Neural progenitor cell (in vitro differentiated cells): ENCODE measurements at places on chromosomes 13 and 19.

DNA sequence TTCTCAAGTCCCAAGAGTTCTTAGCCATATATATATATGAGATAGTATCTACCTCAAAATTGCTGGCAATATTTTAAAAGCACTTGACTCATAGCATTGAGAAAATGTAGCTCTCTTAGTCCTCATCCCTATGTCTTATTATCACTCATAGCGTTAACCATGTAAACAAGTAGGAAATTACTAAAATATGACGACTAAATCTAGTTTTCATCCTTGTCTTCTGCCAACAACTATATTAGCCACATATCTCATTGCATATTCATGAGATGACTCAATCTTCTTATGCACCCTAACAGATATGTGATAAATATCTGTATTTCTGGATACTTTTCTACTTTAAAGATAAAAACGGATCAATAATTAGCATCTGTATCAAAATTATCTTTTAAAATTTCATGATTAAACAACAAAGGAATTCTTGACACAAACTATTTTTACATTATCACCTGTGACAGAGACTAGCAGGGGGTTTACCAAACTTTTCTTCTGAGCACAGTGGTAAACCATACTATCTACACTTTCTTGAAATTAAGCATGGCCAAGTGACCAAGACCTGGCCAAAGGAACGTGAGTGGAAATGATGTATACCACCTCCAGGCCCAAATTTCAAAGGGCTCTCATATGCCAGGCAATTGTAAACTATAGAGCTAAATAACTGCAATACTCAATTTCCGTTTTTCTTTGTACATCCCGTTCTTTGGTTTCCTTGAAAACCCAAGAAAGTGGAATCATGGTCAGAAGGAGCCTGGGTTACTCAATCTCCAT is 45.7 kb downstream of the ZC3H13 start:
- DNase-seq: no peak

- DNase-seq: no peak
Observed at GRCh38 chr19:13133241-13133870, 15.3 kb downstream of the NACC1 start.

- DNase-seq: no peak
Observed at GRCh38 chr13:66009241-66009640, 1220.9 kb downstream of the PCDH9 start.

DNA sequence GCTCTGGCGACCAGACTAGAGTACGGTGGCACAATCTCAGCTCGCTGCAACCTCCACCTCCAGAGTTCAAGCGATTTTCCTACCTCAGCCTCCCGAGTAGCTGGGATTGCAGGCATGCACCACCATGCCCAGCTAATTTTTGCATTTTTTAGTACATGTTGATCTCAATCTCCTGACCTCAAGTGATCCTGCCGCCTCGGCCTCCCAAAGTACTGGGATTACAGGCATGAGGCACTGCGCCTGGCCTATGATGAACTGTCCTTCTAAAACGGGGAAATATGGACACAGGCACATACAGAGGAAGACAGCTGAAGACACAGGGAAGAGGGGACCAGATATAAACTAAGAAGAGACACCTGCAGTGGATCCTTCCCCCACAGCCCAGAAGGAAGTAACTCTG is 12.7 kb downstream of the CLEC4M start:
- DNase-seq: no peak

- DNase-seq: no peak
Observed at GRCh38 chr19:14370169-14370939, 10.9 kb upstream of the ADGRE5 start.

DNA sequence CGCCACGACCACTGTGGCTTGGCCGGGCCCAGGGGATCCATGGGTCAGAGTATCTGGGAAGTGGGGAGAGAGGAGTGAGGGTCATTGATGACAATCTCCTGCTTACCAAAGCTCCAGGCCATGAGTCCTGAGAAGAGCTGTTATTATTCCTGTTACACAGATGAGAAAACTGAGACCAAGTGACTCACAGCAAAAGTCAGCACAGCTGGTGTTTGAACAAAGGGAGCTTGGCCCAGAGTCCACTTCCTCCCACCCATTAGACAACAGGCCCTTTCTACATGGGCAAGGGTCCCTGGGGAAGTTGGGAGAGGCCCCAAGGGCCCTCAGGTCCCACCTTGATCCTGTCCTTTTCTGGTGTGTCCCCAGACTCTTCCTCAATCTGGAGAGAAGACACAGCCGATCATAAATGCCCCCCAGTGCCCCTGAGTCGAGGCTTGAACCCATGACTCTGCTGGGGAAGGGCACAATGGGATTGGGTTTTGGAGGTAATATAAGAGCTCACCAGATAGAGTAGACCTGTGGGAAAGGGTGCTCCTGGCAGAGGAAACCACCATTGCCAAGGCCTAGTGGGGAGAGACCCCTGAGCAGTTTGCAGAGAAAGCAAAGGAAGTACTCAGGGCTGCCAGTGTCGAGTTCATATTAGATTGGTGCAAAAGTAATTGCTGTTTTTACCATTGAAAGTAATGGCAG is 6.8 kb downstream of the FUT6 start:
- no peak for DNase-seq

DNA sequence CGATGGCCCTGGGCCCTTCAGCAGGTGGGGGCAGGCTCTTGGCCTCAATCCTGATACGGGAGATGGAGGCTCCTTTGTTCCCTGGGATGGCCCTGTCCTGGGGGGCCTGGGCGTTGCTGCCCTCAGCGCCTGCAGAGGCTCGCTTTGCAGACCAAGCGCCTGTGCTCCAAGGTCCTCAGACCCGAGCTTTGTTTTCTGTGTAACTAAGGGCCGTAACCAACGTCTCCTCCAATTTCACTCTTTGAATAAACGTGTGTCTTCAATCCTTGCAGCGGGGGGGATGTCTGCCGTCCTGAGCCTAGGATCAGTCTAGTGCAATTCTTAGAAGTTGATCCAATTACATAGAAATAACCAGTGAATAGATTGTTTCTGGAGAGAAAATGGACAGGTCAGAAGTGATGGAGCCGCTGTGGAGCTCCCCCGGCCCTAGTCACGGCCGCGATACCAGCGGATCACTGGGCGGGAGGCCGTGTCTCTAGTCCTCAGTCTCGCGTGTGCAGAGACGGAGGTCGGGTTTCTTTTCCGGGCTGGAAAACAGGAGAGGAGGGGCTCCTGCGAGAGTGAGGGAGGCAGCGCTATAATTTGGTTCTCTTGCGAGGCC is 5.3 kb downstream of the PTBP1 start:
- peak; percentile 35 for DNase-seq

- DNase-seq: no peak
Observed at GRCh38 chr19:10227026-10227971, 3.8 kb downstream of the S1PR2 start.

DNA sequence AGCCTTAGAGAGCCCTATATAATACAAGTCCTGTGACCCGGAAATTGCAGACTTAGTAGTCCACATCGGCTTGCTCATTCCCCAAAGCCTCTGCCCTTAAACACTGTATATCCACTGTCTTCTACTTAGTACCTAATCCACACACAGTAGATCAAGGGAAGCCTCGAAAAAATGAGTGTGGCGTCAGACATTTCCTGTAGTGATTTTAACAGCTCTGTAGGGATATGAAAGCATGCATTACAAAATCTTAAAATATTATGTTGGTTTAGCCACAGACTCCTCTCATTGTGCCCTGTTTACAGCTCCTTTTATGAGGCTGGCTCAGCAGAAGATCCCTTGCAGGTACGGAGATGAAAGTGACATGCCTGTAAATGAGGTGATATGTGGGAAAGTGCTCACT is 416.3 kb downstream of the LIG4 start:
- no peak for DNase-seq

DNA sequence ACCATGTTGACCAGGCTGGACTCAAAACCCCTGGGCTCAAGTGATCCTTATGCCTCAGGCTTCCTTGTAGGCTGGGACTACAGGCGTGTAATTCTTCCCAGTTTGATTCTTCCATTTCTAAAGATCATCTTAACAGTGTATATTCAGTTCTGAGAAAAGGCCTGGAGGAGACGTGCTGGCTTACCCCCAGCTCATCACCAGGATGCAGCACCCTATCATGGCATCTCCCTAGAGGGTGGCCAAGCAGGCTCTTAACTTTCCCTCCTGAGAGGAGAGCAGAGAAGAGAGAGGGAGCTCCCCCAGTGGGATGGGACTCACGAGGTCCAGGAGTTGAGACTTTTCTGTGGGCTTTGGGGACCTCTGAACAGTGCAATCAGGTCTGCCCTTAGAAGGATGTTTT is 2.1 kb upstream of the TUBA3C start:
- no peak for DNase-seq

- DNase-seq: no peak
Observed at GRCh38 chr19:31254180-31254551, 95.1 kb downstream of the TSHZ3 start.

DNA sequence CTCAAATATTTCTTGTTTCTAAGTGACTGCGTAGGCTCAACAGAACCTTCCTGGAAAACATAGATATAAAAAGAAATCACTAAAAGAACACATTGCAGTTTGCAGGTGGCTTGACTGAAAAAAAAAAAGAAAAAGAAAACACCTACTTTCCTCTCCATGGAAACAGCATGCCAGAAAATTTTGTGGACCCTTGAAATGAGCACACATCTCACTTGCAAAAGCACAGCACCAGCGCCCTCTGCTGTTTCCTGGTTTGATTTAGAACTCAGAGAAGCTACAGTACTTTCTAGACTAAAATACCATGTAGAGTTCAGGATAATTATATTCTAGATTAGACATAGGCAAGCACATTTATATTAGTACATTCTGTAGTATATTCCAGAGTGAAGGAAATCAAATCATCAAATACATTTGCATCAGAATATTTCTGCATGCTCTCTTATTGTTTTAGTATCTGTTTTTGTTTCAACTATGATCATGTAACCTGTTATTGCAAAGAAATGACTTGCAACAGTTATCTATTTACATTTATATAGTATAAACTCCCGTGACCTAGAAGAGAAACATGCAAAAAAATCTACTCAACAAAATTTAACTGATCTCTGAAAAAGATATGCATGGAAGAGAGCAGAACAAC is 22.3 kb upstream of the XPO4 start:
- peak; percentile 91 for DNase-seq

DNA sequence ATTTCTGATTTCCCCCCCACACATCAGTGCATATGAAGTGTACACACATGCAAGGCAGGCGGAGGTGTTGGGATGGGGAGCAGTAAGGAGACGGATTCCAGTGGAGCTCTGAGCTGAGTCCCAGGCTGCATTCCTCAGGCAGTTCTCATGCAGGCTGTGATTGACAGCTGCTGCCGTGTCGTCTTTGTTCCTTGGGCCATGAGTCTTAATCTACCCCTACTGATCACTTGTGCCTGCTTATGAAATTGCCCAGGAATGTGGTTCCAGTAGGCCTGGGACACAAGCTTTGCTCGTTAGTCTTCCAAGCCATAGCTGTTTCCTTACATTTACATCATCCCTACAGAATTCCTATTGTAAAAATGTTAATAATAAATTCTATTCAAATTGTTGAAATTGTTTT is 1241.9 kb downstream of the UQCRFS1 start:
- DNase-seq: peak; percentile 86

- DNase-seq: no peak
Observed at GRCh38 chr19:41323430-41324125, 13.6 kb downstream of the CCDC97 start.

GRCh38 chr13:99446242-99446641 is 55.0 kb upstream of the TM9SF2 start:
- no peak for DNase-seq

GRCh38 chr13:33480561-33480960 is 195.0 kb upstream of the STARD13 start:
- no peak for DNase-seq

DNA sequence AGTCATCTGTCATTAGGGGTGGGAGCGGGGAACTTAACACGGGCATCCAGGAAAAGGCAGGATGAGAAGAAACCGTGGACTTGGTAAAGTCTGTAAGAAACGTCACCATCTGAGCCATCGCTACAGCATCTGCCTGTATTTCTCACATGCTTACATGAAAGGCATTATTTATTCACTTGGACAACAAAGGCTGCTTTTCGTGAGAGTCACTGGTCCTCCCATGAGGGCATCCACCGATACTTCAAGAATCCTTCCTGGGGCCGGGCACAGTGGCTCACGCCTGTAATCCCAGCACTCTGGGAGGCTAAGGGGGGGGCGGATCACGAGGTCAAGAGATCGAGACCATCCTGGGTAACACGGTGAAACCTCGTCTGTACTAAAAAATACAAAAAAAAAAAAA is 16.1 kb downstream of the ZNF446 start:
- no peak for DNase-seq

DNA sequence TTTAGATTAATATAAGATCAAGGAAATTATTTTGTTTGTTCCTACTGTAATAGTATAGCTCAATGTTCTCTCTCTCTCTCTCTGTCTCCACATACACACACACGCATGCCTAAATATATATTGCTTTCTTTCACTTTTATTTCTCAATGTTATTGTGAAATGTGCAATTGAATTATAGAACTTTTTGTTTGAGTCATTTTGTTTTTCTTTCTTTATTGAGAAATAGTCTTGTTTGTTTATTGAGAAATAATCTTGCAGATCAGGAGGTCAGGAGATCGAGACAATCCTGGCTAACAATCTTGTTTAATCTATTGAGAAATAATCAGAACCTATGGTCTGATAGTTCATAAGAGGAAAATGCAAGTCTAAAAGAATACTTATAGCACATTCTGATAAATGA is 1581.3 kb downstream of the EFNB2 start:
- no peak for DNase-seq

DNA sequence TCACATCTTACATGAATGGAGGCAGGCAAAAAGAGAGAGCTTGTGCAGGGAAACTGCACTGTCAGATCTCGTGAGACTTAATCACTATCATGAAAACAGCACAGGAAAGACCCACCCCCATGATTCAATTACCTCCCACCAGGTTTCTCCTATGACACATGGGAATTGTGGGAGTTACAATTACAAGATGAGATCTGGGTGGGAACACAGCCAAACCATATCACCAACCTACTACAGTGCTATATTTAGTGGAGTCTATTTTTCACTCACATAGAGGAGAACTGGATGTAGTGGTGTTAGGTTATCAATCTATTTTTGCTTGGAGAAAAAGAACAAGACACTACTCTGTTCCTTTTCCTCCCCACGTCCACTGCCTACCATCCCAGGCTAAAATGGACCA is 276.6 kb downstream of the KCTD12 start:
- no peak for DNase-seq

DNA sequence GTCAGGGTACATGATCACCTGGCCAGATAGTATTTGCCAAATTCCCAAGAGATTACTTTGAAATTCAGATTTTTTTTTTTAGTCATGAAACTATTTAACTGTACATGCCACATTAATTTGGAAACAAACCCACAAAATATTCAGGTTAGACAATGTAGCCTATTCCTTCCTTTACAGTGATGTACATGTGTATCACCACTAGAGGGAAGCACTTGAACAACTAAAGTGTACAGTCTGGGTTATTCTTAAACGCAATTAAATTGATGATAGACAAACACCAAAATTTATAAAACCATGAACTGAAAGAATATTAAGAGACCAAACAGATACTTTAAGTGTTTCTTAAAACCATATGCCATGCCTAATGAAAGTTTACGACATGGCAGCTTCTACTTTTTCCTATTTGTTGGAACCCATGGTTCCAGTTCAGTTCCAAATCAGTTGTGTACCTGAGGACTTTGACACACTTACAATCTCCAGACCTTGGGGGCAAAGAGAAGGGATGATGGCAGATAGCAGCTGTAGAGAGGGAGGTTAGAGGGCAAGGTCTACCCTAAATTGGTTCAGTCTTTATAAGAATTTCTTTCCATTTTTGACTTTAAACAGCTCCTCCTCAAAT is 52.8 kb downstream of the TNFSF13B start:
- peak; percentile 64 for DNase-seq

- no peak for DNase-seq
Observed at GRCh38 chr13:74114641-74115040, 19.6 kb downstream of the KLF12 start.

- peak; percentile 99 for DNase-seq
Observed at GRCh38 chr19:50657712-50658440, 8.6 kb downstream of the C19orf81 start.
